ENCODE measurements at places on chromosomes 1 and 21. TPM values are rescaled to one million over a fixed set of nuclear protein-coding genes. Genes with fewer than 3 reads are reported as not detected.

SPOCD1 gene
- 6.6 TPM for total RNA-seq

SYTL1 gene
- total RNA-seq, result 4.1 TPM

CMPK1 gene
- total RNA-seq, result 146 TPM

CTBS gene
- 21.5 TPM for total RNA-seq

KCNK1 gene
- 6.2 TPM for total RNA-seq

RUNX3 gene
- total RNA-seq, result 8.5 TPM

FAM177B gene
- total RNA-seq, result 3.1 TPM

FCRLA gene
- total RNA-seq, result not detected

UTP25 gene
- total RNA-seq, result 11.6 TPM

GRCh38 chr21:45323487-45324311 lies 36.0 kb upstream of the POFUT2 start:
- peaks cover 65% of the 10 kb centered on the region for H3K4me1 ChIP-seq
- peak overlapping the region; percentile 34 for H3K4me3 ChIP-seq
- DNase-seq, result peak; percentile 39

GRCh38 chr21:34834852-34835501 lies 166.2 kb downstream of the CLIC6 start:
- no peak for DNase-seq
- H3K27me3 ChIP-seq, result no peaks in the 10 kb centered on the region
- H3K27ac ChIP-seq, result peak overlapping the region; percentile 5
- no peak overlapping the region for H3K4me3 ChIP-seq

GRCh38 chr1:11652203-11652780 lies 1.9 kb downstream of the FBXO2 start:
- no peaks in the 10 kb centered on the region for H3K36me3 ChIP-seq
- peaks cover 5% of the 10 kb centered on the region for H3K27me3 ChIP-seq
- H3K27ac ChIP-seq, result no peak overlapping the region

DNA sequence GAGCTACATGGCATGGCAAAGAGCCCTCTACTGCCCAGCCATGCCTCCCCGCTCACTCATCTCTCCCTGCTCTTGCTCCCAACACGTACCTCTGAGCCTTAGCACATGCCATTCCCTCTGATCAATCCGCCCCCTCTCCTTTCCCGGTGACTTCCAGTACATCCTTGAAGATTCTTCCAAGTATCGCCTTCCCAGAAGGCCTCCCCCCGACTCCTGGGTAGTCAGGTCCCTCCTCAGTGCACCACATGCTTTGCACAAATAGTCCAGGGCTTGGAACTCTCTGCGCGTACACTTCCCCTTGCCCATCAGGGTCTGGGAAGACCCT lies 77.0 kb upstream of the IFFO2 start:
- H3K4me1 ChIP-seq, result peaks cover 7% of the 10 kb centered on the region
- no peak overlapping the region for H3K27ac ChIP-seq
- no peak for DNase-seq

DNA sequence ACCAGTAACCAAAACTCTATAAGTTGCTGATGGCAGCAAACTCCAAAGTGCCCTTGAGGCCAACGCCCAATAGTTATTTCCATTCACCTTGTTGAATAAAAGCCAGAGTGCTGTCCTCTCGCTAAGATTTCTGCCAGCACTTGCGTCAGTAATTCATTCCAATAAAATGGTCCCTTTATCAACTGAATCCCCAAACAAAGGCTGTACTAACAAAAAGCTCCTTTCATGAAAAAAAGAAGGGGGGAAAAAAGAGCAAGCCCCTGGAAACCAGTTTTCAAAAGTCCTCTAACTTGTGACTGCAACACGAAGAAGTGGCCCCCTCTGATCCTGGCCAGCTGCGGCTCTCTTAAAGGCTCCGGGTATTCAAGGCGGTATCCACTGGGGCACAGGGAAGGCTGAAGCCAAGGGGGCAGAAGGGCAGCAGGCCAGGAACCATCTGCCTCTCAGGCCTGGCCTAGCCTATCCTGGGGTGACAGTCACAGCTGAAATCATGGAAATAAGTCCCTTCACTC lies 55.8 kb upstream of the ZNF326 start:
- no peak overlapping the region for H3K4me3 ChIP-seq
- no peak for DNase-seq
- H3K27ac ChIP-seq, result no peak overlapping the region
- no peaks in the 10 kb centered on the region for H3K4me1 ChIP-seq

- H3K27me3 ChIP-seq, result no peaks in the 10 kb centered on the region
- H3K36me3 ChIP-seq, result no peaks in the 10 kb centered on the region
- DNase-seq, result no peak
- H3K4me3 ChIP-seq, result no peak overlapping the region
- no peak overlapping the region for H3K27ac ChIP-seq
These were observed 597.3 kb upstream of the ADGRL4 start for GRCh38 chr1:79603843-79604242.

GRCh38 chr1:41620365-41621169 lies 136.1 kb upstream of the EDN2 start:
- no peaks in the 10 kb centered on the region for H3K27me3 ChIP-seq
- DNase-seq, result no peak
- H3K4me1 ChIP-seq, result peaks cover 25% of the 10 kb centered on the region
- H3K4me3 ChIP-seq, result no peak overlapping the region
- H3K27ac ChIP-seq, result no peak overlapping the region

- DNase-seq, result no peak
- no peaks in the 10 kb centered on the region for H3K27me3 ChIP-seq
- H3K4me3 ChIP-seq, result no peak overlapping the region
These were observed 1300.0 kb downstream of the PLA2G4A start for GRCh38 chr1:188128761-188129160.

GRCh38 chr1:168970926-168971659 lies 135.4 kb upstream of the ATP1B1 start:
- H3K27ac ChIP-seq, result no peak overlapping the region
- H3K27me3 ChIP-seq, result no peaks in the 10 kb centered on the region
- no peak for DNase-seq
- H3K36me3 ChIP-seq, result no peaks in the 10 kb centered on the region
- H3K4me3 ChIP-seq, result no peak overlapping the region
- no peaks in the 10 kb centered on the region for H3K4me1 ChIP-seq

DNA sequence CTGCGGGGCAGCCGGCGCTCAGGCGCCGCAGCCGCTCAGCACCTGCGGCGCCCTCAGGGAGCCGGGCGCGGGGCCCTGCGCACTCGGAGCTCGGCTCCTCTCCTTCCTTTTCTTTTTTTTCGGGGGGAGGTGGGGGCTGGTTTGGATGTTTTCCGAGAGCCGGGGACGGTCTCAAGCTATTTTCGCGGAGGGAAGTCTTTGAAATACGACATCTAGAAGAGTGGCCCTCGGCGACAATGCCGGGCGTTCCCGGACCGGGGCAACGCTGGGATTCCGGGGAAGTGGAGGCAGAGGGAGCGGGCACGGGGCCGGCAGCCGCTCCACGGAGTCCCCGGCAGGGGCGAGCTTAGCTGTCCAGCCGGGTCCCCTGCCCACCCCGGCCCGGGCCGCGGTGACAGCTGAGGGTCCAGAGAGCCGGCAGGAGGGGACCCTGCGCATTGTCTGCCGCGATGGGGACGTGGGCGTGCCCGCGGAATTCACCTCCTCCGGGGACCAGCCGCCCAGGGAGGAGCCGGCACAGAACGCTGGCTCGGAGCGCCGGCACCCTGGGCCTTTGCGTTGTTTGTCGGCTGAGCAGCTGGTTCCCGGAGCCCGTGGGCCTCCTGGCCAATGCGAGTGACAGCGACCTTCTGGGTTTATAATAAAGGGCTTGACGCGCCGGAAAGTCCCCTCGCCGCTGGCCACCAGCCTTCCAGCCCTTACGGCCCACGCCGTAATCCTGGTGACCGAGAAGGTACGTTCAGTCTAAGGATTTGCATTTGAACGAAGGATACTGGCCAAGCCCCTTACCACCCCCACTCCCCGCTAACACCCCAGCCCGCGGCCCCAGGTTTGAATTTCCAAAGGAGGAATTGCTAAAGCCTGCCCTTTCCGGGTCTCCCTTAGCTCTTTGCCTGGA lies 582 bp downstream of the SLC37A1 start:
- no peaks in the 10 kb centered on the region for H3K36me3 ChIP-seq
- no peak for DNase-seq
- H3K27ac ChIP-seq, result peak overlapping the region; percentile 49
- H3K27me3 ChIP-seq, result no peaks in the 10 kb centered on the region

- H3K36me3 ChIP-seq, result no peaks in the 10 kb centered on the region
- H3K4me1 ChIP-seq, result no peaks in the 10 kb centered on the region
- no peak overlapping the region for H3K4me3 ChIP-seq
These were observed 170.8 kb downstream of the LBR start for GRCh38 chr1:225257081-225257480.

DNA sequence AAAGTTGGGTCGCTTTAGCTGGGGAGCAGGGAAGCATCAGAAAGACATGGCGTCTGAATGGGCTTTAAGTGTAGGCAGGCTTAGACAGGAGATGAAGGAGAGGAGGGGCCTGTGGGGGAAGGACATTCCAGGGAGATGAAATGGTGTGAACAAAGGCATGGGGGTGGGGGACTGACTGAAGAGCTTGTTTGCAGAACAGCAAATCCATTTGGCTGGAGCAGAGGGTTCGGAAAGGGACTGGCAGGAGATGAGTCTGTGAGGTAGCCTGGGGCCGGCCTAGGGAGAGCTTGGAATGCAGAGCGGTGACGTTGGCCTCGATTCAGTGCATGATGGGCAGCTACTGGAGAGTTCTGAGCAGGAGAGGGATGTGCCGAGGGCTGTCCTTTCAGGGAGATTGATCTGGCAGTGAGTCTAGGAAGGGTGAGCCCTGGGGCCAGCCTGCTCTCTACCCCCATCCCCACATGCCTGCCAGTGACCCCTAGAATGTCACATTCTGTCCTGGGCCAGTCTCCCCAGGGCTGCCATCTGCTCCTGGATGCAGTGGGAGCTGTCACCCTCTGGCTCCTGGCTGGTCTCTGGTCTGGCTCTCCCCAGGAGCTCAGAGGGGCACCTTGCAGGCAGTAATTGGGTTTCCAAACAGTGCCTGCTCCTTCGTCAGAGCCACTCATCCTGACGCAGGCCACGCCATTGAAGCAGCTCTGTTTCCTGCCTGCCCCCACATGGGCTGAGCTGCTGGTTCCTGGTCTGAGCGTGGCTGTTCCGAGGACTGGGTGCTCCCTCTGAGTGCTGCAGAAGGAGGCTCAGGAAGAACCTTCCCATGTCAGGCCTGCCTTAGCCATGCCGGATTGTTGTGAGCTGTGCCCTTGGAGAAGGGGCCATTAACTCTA lies 22.3 kb upstream of the TMEM222 start:
- DNase-seq, result no peak
- no peak overlapping the region for H3K4me3 ChIP-seq
- peak overlapping the region; percentile 62 for H3K27ac ChIP-seq

DNA sequence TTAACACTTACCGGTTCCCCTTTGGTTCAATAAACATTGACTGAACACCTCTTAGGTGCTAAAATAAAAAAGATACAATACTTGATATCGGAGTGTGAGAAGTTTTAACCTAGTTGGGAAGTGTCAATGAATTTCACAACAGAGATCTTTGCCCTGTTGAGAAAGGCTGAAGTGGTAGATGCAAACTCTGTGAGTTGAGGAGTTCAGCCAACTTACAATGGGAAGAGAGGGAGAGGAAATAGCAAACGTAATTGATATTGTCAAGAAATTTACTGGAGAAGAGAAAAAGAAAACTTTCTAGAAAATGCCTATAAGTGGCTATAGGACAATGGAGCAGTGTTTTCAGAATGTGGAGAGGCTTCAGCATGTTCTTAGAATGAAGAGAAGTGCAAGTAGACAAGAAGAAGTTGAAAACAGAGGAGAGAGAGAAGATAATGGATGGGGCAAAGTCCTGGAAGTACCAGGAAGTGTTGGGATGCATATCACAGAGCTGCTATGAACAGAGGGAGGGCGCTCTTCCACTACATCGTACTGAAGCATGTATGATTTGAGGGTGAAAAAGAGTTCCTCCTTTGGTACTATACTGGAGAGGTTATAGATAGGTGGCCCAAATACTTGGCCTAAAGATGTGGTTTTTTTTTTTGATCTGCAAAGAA lies 48.9 kb downstream of the MEF2D start:
- no peak overlapping the region for H3K27ac ChIP-seq
- H3K27me3 ChIP-seq, result no peaks in the 10 kb centered on the region
- H3K4me1 ChIP-seq, result no peaks in the 10 kb centered on the region
- no peaks in the 10 kb centered on the region for H3K36me3 ChIP-seq
- DNase-seq, result no peak

DNA sequence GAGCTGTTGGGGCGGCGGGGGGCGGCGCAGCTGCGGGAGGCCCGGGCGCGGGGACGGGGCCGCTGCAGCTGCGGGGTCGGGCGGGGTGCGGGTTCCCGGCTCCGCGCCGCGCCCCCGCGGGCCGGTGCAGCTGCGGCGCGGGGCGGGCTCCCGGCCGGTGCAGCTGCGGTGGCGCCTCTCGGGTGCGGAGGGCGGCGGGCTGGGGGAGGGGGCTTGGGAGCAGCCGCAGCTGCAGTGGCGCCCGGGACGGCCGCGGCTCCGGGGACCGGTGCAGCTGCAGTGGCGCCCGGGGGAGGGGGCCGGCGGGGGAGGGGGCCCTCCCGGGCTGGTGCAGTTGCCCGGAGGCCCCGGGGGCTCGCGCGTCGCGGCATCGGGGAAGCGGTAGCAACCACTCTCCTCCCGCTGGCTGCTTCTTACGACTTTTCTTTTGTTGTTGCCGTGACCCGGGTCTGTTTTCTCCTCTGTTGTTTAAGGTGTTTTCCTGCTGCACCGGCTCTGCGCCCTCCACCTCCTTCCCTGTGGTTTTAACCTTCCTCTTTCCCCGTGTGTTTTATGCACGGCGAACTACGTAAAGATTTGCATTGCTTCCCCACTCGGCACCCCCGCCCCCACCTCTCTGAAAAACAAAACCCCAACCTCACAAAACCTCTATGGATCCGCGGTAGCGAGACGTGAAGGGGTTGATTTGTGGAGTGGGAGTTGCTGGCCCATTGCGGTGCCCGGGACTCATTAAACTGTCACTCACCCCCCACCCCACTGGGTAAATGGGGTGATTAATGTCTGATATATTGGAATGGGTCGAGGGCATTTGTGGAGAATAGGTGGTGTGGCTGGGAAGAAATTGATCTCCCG lies 1.7 kb upstream of the ZBTB18 start:
- no peaks in the 10 kb centered on the region for H3K27me3 ChIP-seq
- peak overlapping the region; percentile 93 for H3K4me3 ChIP-seq
- peak overlapping the region; percentile 49 for H3K27ac ChIP-seq
- no peak for DNase-seq
- peaks cover 30% of the 10 kb centered on the region for H3K4me1 ChIP-seq

DNA sequence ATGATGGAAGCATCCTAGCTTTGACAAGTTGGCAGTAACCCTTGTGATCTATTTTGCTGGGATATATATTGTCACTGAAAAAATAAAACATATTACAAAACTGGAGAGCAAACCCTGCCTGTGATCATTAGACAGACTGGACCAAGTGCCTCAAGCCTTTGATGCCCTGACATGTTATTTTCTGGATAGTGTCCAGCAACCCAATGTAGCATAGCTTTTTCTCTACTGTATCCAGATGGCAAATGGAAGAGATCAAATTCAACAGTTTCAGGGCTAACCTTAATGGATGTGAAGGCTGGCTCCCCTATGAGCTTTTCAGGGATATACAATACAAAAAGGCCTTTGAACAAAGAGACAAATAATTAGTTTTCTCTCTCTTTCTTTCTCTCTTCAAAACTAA lies 25.1 kb downstream of the WARS2 start:
- no peaks in the 10 kb centered on the region for H3K4me1 ChIP-seq
- DNase-seq, result no peak
- no peak overlapping the region for H3K4me3 ChIP-seq
- no peak overlapping the region for H3K27ac ChIP-seq

- no peak overlapping the region for H3K4me3 ChIP-seq
- no peaks in the 10 kb centered on the region for H3K27me3 ChIP-seq
- H3K27ac ChIP-seq, result no peak overlapping the region
- H3K36me3 ChIP-seq, result no peaks in the 10 kb centered on the region
- no peak for DNase-seq
These were observed 63.9 kb downstream of the KCTD3 start for GRCh38 chr1:215631040-215631439.
